ENCODE measurements at places on chromosomes 6 and 20.

GRCh38 chr6:123780021-123780420 lies 23.6 kb upstream of the NKAIN2 start:
- no peak for DNase-seq

DNA sequence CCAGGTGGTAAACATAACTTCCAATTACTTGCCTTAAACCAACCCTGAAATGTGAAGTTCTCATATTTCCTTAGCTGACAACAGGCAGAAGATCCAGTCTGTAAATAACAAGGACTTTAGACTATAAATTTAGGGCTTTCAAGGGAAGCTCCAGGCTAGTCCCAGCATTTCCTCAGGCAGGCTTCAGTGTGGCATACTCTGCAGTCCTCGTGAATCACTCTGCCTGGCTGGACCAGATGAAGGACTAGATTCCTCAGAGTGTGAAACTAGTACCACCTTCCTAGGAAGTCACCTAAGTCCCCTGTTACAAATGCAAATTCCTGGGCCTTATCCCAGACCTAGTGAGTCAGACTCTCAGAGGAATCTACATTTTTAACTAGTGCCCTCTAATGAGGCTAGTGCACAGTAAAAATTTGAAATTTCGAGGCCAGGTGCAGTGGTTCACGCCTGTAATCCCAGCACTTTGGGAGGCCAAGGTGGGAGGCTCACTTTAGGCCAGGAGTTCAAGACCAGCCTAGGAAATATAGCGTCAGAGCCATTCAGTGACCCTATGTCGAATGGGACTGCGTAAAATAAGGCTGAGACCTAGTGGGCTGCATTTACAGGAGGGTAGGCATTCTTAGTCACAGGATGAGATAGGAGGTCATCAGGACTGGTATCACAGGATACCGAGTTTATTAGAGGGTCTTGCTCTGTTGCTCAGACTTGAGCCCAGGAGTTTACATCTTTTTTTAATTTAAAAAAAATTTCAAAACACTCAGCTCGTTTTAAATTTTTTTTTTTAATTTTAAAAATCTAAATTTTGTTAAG lies 279.6 kb upstream of the JARID2 start:
- no peak for DNase-seq

DNA sequence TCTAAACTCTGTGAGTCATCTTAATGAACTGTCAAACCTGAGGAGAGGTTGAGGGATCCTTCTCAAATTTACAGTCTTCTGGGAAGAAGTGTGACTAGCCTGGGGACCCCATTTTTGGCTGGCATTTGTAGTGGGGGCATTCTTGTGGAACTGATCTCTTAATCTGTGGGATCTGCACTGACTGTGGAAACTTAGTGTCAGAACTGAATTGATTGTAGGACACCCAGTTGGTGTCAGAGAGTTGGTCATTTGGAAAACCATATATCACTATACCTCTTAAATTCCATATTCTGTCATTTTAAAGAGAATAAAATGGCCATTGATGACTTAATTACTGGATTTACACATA lies 48.3 kb downstream of the LAMA4 start:
- DNase-seq, result no peak

DNA sequence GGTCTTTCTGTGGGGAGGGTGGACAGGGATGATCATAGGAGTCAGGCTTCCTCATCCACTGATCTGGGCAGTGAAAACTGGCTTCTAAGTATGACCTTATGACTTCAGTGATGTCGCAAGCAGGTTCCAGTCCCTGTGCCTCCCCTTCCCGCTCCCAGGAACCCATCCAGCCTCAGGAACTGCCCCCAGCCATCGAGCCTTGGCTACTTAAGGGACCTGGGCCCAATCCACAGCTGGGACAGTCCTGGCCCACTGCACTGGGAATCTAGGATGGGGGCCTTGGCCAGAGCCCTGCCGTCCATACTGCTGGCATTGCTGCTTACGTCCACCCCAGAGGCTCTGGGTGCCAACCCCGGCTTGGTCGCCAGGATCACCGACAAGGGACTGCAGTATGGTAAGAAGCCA lies at the start of gene LBP:
LBP (plus strand) TSS at position 236 of the 405 bp plus-strand sequence; CDS start at position 271, 35 bp downstream.
- no peak for DNase-seq

GRCh38 chr6:168320634-168321033 lies 1.1 kb upstream of the DACT2 start:
- no peak for DNase-seq

GRCh38 chr20:62516338-62516737 lies 40.5 kb upstream of the GATA5 start:
- DNase-seq, result no peak

- no peak for DNase-seq
These were observed 22.9 kb downstream of the DZANK1 start for GRCh38 chr20:18443886-18444285.

- DNase-seq, result no peak
These were observed 54.5 kb downstream of the RIPOR3 start for GRCh38 chr20:50636601-50637540.

DNA sequence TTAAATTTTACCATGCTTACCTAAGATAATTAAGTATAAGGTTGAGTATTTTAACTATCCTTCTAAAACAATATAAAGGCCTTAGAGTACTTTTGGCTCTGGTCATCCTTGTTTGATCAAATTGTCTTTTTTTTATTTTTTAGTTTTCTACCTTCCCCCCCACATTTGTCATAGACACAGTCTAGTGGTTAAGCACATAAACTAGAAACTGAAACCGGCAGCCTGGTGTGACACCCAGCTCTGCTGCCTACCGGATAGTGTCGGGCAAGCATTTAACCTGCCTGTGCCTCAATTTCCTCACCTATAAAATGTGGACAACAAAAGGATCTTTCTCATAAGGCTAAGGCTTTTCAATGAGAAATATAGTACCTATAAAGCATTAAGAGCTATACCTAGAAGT lies 21.6 kb upstream of the TULP4 start:
- no peak for DNase-seq
